ENCODE measurements at places on chromosomes 3 and 15. TPM values are rescaled to one million over a fixed set of nuclear protein-coding genes. Genes with fewer than 3 reads are reported as not detected.

The EPHA6 gene
- total RNA-seq, result 1.1 TPM

The RYR3 gene
- total RNA-seq, result not detected

DNA sequence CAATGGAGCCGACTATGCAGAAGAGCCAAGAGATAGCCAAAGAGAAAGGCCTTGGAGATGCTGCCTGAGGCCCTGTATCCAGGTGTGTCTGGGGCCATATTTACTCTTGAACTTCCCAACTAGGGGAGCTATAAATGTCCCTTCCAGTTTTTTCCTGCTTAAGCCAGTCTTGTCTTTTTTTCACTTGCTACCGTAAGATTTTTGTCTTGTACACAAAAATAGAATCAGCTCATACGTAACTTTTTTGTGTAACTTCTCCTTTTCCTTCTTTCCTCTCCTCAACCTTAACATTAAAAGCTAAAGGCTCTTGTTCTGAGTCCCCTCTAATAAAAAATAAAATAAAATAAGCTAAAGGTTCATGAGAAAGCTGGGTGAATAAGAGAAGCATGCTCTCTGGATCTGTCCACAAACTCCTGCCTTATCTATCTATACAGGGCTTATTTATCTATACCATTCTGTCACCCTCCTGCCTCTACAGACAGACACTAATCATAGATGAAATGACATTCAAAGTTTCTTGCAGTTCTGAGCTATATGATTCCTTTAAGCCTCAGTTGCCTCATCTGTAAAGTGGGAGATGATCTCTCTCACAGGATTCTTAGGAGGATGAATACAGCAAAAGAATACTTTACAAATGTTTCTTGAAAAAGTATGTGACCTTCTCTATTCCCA, 4.6 kb downstream of the SUMF1 start:
- H3K4me3 ChIP-seq, result no peak overlapping the region
- H3K27me3 ChIP-seq, result no peaks in the 10 kb centered on the region
- H3K4me1 ChIP-seq, result no peaks in the 10 kb centered on the region

DNA sequence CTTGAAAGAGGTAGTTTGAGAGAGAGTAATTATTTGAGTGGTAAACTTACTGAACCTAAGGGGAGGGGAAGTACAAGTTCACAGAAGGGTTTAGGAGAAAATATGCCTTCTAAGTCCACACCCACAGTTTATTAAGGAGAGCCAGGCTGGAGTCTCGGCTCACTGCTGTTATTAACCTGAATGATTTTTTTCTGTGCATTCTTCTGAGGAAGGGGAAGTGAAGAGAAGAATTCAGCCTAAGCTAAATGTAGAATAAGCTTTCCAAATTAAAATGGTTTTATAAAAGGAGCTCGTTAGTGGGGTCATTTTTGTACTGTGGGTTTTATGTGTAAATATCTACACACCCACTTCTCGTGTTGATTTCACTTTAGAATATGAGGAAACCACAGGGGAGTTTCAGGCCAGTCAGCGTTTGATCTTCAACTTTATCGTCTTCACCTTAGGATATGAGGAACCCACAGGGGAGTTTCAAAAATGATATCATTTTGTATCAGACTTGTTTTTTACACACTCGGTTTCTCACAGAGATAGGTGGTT, 1.5 kb downstream of the WHAMM start:
- peaks cover 12% of the 10 kb centered on the region for H3K4me1 ChIP-seq
- peaks cover 59% of the 10 kb centered on the region for H3K36me3 ChIP-seq
- peak overlapping the region; percentile 96 for H3K4me3 ChIP-seq
- H3K27me3 ChIP-seq, result no peaks in the 10 kb centered on the region

GRCh38 chr3:61439122-61439458, 122.3 kb upstream of the PTPRG start:
- H3K27me3 ChIP-seq, result no peaks in the 10 kb centered on the region
- H3K4me3 ChIP-seq, result no peak overlapping the region
- H3K36me3 ChIP-seq, result no peaks in the 10 kb centered on the region
- no peak for DNase-seq

DNA sequence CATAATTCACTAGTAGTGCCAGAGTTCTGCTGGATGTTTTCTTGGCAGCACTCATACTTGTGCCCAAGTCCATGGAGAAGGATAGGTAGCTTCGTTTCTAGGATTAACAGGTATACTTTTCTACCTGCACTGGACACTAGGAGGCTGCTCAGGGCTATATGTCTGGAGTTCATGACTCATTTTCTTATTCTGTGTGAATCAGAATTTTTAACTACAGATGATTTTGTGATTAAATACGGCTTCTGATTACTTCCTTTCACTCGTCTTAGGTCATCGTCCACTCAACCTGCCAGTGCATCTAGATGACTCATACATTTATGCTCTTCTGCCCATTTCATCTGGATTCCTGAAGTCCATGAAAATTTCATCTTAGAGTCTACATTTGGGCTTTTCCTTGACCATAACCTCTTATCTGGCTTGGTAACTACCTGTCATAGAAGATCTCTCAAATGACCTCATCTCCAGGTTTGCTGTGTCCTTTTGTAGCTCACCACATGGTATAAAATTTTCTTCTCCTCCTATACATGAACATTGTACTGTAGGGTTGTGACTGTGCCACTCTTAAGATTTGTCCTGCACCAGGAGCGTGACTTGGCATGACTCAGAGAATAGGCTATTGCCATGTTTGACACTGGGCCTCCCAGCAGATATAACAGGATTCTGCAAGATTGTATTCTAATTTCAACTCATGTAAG, 66.7 kb upstream of the GCSAM start:
- no peak overlapping the region for H3K4me3 ChIP-seq
- H3K4me1 ChIP-seq, result peaks cover 8% of the 10 kb centered on the region
- H3K27ac ChIP-seq, result no peak overlapping the region
- H3K36me3 ChIP-seq, result no peaks in the 10 kb centered on the region
- DNase-seq, result no peak

- H3K4me1 ChIP-seq, result peaks cover 7% of the 10 kb centered on the region
- DNase-seq, result no peak
- H3K27me3 ChIP-seq, result no peaks in the 10 kb centered on the region
- H3K27ac ChIP-seq, result no peak overlapping the region
- no peak overlapping the region for H3K4me3 ChIP-seq
- H3K36me3 ChIP-seq, result no peaks in the 10 kb centered on the region
Measured at GRCh38 chr3:195458316-195458717, 15.5 kb upstream of the ACAP2 start.

GRCh38 chr3:197175503-197175902, 122.9 kb downstream of the DLG1 start:
- no peaks in the 10 kb centered on the region for H3K27me3 ChIP-seq
- H3K4me3 ChIP-seq, result no peak overlapping the region
- H3K4me1 ChIP-seq, result peaks cover 5% of the 10 kb centered on the region
- DNase-seq, result no peak

- no peaks in the 10 kb centered on the region for H3K36me3 ChIP-seq
- no peaks in the 10 kb centered on the region for H3K4me1 ChIP-seq
- no peaks in the 10 kb centered on the region for H3K27me3 ChIP-seq
- no peak for DNase-seq
Measured at GRCh38 chr3:66615643-66616301, 115.0 kb upstream of the LRIG1 start.
